ENCODE measurements at places on chromosomes 2 and 18. TPM values are rescaled to one million over a fixed set of nuclear protein-coding genes. Genes with fewer than 3 reads are reported as not detected.

DNA sequence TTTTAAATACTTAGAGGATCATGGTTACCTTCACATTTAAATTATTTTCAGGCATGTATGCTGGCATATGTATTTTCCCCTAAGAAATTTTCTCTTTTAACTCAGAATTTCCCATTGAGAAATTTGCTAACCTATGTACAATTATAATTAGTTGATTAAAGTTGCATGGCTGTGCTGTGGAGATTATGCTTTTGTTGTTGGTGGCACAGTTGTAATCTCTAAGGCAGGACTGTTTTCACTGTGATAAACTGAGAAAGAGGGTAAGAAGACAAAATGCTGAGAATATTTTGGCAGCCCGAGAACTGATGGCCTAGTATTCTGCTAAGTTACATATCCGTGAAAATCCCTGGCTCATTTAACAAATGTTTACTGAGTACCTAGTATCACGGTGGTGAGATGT is 1.4 kb downstream of the VRK2 start:
- DNase-seq: no peak

- peak; percentile 89 for DNase-seq
Measured at GRCh38 chr2:112065966-112066365, 10.9 kb downstream of the TMEM87B start.

- no peak for DNase-seq
Measured at GRCh38 chr18:5095239-5095638, 101.8 kb downstream of the AKAIN1 start.

DNA sequence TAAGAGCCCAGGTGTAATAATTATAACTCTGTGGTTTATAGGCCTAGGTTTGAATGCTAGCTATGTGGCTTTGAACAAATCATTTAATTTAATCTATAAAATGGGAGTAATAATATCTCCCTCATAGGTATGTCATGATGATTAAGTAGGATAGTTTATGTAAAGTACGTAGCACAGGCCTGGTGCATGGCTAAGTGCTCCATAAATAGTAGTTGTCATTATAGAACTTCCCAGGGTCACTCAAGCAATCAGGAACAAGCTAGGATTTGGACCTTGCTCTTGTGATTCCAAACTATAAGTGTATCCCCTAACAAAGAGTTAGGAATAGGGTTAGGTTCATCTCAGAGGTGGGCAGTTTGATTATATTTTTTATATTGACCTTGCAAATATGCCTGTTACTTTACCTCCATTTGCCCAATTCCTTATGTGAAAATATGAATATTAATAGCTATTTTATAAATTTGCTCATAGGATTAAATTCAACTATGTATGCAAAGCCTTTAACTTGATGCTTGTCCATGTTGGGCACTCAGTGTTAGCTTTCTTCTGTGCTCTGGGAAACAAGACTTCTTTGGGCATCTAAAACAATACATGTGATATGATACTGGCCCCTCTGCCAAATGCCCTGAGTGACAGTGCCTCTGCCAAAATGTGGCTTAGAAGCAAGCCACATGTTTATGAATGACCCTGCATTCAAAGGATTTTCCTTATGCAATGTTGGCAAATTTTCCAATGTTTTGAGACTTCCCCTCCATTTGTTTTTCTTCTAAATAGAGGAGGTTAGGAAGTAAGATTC is 353.6 kb downstream of the KIAA1328 start:
- DNase-seq: no peak

- no peak for DNase-seq
Measured at GRCh38 chr2:134399096-134399495, 145.2 kb downstream of the MGAT5 start.

DNA sequence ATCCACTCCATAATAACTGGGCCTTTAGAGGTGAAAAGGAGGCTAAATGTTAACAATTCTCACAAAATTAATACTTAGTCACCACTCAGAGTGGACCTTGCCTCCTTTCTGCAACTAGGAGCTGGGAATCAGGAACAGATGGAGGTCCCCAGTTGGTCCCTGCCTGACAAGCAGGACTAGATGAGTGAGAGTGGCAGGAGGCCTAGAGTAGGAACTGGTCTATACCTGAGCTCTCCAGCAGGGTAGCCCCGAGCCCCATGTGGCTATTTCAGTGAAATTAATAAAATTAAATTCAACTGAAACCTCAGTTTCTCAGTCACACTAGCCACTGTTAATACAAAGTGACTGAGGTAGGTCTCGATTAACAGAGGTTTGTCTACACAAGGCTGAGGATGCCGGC is 150.5 kb downstream of the MYO5B start:
- no peak for DNase-seq

GRCh38 chr2:110126906-110127305 is 11.3 kb upstream of the MALL start:
- no peak for DNase-seq

DNA sequence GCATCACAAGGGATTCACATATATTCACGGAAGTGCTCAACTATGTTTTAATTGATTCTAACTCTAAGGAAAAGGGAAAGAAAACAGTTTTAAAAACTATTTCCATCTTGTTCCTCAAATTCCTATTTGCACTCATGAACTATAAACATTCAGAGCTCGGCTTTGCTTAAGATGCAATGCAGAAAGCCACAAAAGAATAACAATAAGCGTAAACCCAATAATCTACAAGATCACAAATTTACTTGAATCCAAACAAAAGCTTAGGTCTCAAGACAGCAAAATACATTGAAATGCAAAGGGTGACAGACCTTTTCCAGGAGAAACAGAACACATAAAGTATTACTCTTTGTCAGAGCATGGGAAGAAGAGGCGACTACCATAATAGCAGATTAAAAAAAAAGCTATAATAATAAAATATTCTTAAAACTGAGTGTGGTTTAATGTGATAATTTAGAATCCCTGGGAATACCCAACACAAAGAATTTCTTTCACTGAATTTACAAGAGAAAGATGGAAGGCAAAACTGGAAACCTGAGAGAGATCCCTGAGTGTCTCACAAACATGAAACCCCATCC is 1094.9 kb downstream of the LRP1B start:
- DNase-seq: no peak

DNA sequence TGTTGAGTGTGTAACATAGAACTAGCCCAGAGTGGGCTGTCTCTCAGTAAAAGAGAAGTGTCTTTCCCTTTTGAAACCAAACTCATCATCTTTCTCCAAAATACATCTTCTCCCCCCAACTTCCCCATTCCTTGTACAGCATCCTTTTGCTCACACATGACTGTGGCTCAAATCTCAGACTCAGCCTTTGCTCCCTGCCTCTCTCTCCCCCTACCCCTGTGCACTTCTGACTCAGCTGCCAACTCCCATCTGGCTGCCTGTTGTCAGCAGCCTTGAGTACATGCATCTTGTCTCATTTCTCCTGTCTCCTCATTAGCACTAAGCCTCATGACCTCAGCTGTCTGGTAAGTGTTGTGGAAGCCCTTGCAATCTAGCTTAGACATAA is 18.1 kb upstream of the MGAT4A start:
- peak; percentile 24 for DNase-seq

DNA sequence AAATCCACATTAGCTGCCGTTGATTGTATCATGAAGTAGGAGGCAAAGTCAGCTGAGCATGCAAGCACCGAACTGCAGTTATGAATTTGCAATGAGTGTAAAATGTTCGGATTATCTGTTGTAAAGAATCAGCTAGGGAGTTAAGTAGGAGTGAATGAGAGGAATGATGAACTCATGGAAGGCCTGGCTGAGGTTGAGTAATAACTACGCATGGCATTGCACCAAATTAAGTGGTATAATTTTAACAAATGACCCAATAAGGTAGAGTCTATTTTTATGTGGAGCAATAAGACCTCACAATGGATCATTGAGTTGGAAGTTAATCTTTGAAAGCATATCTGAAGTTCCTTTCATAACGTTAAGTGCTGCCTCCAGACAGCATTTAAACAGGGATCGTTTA is 288.2 kb upstream of the CHST9 start:
- no peak for DNase-seq

- DNase-seq: peak; percentile 51
Measured at GRCh38 chr18:50131591-50131990, 63.4 kb downstream of the MYO5B start.

DNA sequence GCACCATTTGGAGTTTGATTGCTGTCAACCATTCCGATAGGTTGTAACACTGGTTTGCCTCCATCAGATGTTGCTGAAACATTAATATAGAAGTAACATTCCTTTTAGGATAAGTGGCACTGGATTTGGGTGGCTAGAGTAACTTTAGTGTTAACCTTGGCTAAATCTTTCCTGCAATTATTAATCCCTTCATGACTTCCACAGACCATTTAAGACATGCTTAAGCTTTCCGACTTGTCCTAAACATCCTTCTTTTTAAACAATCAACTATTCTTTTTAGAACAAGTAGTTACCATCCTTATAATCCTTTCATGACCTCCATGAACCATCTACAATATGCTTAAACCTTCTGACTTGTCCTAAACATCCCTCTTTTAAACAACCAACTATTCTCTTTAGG is 465.5 kb downstream of the DCDC2C start:
- no peak for DNase-seq

DNA sequence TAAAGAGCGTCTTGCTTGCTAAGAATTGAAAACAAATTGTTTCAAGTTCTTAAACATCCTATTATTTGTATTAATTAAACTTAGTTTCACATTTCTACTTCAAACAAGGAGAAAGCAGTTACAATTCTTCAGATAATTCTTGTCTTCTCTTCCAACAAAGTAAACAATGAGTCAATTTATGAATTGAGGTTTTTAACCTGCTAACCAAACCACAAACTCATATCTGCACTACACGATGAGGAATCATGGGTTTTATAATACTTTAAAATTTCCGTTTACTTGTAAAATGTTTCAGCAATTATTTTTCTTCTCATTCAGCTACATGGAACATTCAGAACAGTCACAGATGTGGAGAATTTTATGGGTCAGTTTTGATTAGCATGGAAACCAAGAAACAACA is 114.2 kb downstream of the SPIRE1 start:
- DNase-seq: peak; percentile 19

GRCh38 chr2:58954880-58955385 is 713.8 kb upstream of the FANCL start:
- no peak for DNase-seq

GRCh38 chr2:104539649-104540048 is 314.3 kb upstream of the POU3F3 start:
- DNase-seq: no peak

- no peak for DNase-seq
Measured at GRCh38 chr2:71736986-71737385, 283.6 kb downstream of the DYSF start.

DNA sequence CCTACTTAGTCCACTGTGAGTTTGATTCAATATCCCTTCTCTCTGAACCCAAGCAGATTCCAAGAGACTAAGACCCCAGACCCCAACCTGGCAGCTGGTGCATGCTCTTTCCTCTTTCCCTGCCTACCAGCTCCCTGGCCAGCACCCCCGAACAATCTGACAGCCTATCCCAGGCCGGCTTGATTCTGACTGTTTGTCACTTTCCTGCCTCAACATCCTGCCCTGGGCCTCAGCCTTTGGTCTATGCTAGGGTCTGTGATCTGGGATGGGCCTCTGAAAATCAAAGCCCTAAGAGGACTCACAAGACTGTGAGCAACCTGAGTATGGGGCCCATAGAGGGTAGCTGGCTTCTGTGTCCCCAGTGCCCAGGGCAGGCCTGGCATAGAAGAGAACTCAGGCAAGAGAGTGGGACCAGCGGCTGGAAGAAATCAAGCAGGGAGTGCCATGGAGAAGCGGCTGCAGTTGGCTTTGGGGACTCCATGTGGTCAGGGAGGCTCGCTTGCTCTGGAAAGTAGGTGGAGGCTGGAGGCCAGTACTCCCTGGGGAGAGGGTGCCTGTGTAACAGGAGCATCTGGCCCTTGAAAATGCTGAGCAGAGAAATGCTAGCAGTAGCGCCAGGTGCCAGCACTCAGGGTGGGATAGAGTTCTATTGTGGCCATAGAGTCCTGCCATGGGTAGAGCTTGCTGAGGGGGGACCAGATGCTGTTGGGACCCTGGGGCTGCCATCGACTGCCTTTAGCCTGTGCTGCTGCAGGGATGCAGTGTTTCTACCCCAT is 343.9 kb downstream of the DYSF start:
- DNase-seq: no peak

DNA sequence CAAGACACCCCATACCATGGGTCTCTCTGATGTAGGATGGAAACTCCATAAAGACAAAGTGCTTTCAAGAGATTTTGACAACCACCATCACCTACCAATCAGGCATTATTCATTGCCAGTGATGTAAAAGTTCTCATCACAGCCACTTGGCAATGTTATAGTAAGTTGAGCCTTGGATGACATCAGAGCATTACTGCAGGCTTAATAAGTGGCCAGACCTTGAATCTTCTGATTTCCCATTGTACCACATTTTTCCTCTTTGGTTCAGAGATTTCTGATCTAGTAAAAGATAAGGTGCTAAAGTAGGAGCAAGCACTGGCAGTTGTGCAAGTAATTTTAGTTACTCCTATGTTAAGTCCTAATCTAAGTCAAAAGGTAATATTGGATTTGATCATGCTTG is 36.5 kb downstream of the OSR1 start:
- peak; percentile 37 for DNase-seq

GRCh38 chr2:1227274-1227900 is 185.9 kb upstream of the TPO start:
- DNase-seq: no peak

- no peak for DNase-seq
Measured at GRCh38 chr18:32958746-32959145, 185.9 kb upstream of the KLHL14 start.

GRCh38 chr18:24479371-24479770 is 18.9 kb downstream of the HRH4 start:
- no peak for DNase-seq

GRCh38 chr18:50051288-50051687 is 143.7 kb downstream of the MYO5B start:
- no peak for DNase-seq

DNA sequence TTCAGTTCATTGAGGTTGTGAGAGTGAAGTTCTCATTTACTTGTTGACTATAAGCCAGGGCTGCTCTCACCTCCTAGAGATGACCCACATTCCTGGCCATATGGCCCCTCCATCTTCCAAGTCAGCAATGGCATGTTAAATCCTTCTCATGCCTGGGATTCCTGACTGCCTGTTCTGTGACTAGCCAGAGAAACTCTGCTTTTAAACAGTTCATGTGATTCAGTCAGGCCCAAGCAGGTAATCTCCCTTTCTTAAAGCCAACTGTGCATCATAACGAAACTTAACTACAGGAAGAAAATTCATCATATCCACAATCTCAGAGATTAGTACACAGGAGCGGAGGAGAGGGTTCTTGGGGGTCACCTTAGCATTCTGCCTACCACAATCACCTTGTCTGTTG is 11.5 kb downstream of the DPP4 start:
- no peak for DNase-seq

GRCh38 chr2:197258580-197258979 is 52.0 kb downstream of the ANKRD44 start:
- DNase-seq: peak; percentile 65

DNA sequence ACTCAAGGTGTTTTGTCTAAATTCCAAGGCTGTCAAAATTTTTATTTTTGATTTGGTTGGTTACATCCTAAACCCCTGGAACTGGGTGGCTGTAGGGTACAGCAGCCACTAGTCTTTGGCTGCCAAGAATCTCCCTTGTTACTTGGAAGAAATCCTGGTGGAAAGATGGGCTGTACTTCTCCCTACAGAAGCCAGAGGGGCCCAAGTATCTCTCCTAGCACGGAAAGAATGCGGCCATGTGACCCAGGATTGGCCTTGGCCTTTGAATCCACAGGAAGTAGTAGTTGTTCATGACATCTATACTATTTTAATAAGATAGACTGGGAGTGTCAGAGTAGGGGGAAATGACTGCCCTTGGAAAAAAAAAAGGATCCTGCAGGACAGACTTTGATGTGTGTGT is 54.4 kb upstream of the MYO3B start:
- DNase-seq: peak; percentile 53

Gene SAG
- not detected for total RNA-seq

Gene DRC1
- under 0.01 TPM for total RNA-seq

Gene ANKRD30B
- total RNA-seq: under 0.01 TPM

Gene RAB27B
- 0.77 TPM for total RNA-seq

Gene TRIM43
- total RNA-seq: not detected

Gene DOK6
- 4.0 TPM for total RNA-seq
